ENCODE measurements at places on chromosomes 6 and 20.
A peak's percentile ranks its signal among the peaks of the same experiment; 100 is the strongest.

DNA sequence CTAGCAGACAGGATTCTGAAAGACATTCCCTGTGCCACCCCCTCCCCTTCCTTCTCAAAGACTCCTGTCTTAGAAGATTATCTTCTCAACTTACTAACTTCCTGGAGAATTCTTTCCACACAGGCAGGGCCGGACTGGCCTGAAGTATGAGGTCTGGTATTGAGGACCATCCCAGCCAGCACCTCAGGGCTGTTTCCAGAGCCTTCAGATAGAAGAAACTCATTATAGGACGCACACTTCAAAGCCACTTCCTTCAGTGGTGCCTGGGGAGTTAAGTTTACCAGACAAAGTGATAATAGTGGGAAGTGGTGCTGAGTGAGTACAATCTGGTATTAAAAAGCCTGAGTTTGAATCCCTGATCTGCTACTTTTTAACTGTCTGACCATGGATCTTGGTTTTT lies 15.6 kb downstream of the KCNS1 start:
- DNase-seq: no peak

DNA sequence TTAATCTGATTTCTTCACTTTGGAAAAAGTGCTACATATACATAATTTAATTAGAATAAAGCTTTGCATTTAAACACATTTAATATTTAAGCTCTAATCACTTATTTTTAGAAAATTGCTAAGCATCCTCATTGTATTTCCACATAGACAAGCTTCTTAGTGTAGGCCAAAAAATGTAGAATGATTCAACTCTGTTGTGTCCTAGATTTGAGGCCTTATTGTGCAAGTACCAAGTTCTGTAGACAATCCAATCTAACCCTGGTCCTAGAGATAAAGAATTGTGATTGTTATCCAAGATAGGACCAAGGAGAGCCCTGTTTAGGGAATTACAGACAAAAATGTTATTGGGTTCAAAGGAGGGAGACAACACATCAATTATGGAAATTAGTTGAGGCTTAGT lies 27.6 kb downstream of the MRAP2 start:
- DNase-seq: no peak

DNA sequence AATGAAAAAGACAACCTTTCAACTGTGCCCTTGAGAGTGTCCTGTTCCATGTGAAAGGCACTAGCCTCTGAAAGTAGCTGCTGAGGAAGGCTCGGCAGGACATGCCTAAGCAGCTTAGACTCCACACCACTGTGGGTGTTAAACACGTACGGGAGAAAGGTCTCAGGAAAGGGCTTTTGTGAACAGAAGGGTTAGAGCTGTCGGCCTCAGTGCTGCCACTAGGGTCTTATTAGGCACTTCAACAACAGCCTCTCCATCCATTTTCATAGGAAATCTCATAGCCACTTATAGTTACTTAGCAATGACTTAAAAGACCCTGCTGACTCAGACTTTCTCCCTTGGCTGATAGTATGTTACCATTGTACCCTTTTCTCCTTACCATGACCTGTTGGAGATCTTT lies 662.8 kb downstream of the TBC1D32 start:
- DNase-seq: no peak

DNA sequence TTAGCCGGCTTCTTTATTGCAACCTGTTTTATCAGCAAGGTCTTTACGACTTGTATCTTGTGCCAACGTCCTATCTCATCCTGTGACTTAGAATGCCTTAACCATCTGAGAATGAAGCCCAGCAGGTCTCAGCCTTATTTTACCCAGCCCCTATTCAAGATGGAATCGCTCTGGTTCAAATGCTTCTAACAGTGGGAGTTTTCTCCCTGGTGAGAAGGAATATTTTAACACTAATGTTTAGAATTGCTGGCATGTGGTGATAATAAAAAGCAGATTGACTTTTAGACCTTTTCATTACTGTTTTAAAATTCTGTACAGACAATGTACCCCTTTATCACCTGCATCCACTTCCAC lies 9.9 kb upstream of the KCNK15 start:
- DNase-seq: no peak

GRCh38 chr6:158023597-158023939 lies 41.9 kb downstream of the SYNJ2 start:
- DNase-seq: no peak

GRCh38 chr6:135066397-135066796 lies 11.8 kb upstream of the HBS1L start:
- no peak for DNase-seq

DNA sequence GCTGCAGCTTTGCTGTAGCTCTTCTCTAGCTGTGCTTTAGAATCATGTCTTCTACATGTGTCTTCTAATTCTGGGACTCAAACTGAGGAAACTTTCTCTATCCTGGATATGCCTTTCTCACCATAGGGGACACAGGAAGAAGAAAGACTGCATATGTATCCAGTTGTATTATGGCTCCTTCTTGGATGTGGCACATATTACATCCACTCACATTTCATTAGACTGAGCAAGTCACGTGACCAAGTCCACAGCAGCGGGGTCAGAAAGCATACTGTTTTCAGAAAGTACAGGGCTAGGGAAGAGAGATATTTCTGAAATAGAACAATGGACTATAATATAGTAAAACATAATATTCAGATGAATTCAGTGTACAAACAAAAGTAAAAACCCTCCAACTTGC lies 187.6 kb upstream of the RIMS1 start:
- DNase-seq: peak; percentile 2

DNA sequence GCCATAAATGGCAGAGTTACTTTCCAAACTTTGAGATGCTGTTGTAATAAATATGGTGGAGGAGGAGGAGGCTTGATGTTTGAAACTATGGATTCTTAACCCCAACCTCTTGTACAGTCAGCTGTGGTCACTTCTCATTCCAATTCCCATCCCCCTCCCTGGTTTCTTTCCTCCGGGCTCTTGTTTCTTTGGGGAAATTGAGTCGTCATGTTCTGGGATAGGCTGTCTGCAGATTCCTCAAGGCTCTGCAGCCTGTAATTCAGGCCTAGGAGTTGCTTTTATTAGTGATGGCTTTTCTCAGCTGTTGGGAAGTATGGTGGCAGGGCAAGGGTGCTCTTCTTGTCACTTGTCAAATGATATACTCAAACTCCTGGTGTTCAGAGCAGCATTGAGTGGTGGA lies 2.6 kb downstream of the PTK7 start:
- DNase-seq: peak; percentile 97

GRCh38 chr6:42269974-42270510 lies 52.4 kb upstream of the MRPS10 start:
- DNase-seq: no peak

DNA sequence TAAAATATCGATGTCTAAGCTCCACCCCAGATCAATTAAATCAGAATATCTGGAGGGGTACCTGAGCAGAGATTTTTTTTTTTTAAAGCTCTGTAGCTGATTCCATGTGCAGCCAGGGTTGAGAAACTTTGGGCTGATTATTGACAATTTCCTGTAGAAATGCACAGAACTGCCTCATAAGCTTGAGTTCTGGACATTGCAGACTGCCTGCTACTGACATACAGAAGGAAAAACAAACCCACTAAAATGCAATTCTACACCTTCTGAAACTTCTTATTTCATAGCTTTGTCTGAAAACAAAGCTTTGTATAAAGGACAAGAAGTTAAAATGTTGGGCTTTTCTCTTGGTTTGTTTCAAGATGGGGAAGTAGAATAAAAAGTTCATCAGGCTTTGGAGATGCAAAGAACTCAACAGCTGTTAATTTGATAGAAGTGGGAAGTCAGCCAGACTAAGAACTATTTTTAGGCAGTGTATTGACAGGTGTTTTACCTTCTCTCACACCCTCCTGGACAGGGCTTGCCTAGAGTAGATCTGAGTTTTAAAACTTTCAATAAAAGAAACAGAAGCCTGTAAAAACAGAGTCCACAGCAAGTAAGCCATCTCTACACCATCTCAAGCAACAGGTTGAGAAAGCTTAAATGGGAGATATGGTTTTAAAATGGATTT lies 147.7 kb downstream of the KCNQ5 start:
- no peak for DNase-seq

GRCh38 chr6:7479801-7480266 lies 61.6 kb upstream of the DSP start:
- DNase-seq: peak; percentile 15

- DNase-seq: peak; percentile 34
Measured at GRCh38 chr6:131398176-131398575, 174.8 kb upstream of the ARG1 start.

DNA sequence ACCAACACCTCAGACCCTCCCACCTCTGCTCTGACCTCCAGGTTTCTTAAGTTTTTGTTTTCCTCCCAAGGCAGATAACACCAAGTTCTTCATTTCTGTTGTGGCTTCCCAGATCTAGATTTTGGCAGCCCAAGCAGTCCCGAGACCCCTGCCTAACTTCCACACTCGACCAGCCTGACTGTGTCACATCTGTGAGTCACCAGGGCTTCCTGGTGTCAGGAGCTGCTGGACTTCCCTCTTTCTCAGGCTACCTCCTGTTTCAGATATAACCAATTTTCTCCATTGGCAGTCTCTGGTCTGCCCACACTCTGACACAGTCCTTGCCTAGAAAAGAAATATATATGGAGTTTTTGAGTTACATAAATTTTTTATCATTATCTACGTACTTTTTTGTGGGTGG lies 46.1 kb upstream of the CCN6 start:
- peak; percentile 53 for DNase-seq

DNA sequence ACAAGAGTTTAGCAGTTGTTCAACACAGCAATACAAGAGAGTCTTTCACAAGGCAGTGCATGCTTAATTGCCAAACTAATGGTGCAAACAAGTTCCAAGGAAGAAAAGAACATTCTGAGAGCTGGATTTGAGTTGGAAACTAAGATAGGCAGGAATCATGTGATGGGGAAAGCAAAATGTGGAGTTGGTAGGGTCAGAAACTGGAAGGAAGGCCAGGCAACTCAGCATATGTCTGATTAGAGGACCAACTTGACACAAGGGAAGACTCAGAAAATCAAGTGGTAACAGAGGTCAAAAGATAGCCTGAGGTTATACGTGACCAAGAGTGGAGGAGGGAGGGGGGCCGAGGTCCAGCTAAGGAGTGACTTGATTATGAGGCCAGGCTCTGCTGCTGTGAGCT lies 117.3 kb downstream of the SMLR1 start:
- no peak for DNase-seq

- DNase-seq: no peak
Measured at GRCh38 chr6:84273048-84273809, 45.8 kb upstream of the CEP162 start.

DNA sequence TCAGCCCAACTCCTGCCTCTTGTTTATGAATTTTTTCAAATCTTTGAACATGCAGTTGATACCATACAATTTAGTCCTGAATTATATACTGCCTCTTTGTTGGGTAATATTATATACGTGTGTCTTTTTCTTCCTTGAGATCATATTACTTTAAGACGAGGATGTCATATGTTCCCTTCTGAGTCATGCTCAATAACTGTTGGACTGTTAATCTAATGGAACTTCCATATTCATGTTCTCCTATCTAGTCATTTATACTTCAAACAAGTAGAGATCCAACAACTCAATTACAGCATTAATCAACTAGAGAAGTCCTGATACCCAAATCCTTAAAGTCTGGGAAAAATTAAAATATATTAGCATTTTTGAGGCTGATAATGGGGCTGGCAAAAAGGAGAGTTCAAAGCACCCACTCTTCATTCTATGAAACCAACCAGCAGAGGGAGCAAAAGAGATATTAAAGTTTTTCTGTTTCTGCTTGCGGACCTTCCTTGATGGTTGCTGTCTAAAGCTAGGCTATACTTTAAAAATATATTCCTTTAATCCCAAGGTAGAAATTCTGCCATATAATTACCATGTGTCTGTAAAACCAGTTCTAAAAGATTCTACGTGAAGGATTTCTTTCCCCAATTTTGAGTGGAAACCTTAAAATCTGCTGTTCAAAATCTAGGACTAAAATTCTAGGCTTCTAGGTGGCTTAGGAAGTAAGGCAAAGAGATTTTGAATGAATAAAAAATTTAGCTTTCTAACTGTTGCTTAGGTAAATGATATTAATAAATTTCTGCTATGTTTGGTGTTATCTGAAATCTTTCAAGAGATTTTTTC lies 498.9 kb downstream of the BCKDHB start:
- DNase-seq: peak; percentile 58

- no peak for DNase-seq
Measured at GRCh38 chr20:10231290-10231689, 12.7 kb downstream of the SNAP25 start.

- no peak for DNase-seq
Measured at GRCh38 chr6:148251891-148252290, 90.7 kb upstream of the SASH1 start.

DNA sequence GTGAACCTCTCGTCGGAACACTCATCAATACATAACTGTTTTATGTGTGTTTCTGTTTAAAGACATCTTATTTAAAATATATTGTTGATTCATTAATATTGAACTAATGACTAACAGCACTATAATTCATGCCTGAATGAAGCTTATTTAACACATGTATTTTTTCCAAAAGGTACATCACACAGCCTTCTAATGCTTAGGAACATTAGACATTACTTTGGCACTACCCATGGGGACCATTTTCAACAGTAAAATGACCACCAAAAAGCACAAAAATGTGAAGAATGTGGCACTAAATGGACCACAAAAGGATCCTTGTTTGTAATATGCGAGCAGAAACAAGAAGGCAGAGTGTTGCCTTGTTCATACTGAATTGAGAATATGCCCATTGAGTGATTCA lies 109.2 kb downstream of the CEP57L1 start:
- DNase-seq: no peak

DNA sequence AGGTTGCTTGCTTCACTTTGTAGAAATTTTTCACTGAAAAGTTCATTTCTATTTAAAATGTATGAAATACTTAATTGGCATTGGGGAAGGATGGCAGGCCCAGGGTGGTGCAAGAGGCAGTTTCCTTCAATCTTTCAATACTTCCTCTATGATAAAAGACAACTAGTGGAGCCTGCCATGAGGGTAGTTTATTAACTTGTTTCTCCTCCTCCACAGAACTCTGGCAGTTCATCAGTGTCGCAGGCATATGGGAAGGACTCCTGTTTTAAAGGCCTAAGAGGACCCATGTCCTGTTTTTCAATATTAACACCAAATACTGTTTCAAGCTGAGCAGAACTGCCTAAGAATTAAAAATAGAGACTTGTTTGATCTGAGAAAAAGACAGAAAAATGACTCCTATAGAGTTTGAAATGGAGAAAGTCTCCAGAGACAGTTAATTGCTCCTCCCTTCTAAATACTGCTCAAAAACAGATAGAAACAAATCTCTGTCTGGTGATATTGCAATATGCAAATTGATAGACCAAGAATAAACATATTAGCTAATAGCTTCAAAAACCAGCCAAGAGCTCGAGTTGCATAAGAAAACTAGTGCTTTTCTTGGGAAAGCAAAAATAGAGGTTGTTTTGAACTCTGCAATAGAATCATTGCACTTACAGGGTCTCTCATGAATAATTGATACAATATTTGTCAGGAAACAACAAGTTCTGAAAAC lies 665.7 kb upstream of the SLC35B3 start:
- DNase-seq: no peak
